Naive thymus-derived CD4-positive, alpha-beta T cell (primary cell): ENCODE measurements at places on chromosomes 2 and 18. TPM values are rescaled to one million over a fixed set of nuclear protein-coding genes. Genes with fewer than 3 reads are reported as not detected.

HOXD12 gene
- not detected for total RNA-seq

DNA sequence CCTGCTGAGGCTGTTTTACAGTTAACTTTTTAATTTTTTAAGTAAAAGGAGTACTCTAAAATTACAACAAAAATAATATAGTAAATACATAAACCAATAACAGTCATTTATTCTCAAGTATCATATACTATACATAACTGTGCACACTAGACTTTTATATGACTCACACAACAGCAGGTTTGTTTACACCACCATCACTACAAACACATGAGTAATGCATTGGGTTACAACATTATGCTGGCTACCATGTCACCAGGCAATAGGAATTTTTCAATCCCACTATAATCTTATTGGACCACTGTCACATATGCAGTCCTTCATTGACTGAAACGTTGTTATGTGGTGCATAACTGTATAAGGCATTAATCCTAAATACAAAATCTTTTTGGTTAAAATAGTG, 42.5 kb downstream of the RASGRP3 start:
- no peak for DNase-seq

DNA sequence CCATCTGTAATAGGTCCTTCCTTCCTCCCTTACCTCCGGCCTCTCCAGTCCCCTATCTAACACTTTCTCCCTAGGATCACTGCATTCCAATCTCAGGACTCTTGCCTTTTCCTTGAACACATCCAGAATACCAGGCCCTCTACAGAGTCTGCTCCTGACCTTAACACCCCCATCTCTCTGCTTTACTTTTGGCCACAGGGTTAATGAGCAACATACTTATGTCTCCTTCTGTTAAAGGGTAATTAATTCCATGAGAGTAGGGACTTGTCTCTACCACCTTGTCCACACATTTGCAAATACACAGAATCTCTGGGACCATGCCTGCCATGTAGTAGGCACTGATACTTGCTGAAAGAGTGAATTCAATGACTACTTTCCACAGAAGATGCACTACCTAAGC, 94.9 kb downstream of the COBLL1 start:
- DNase-seq = no peak

SLC23A3 gene
- total RNA-seq = 5.2 TPM

DNA sequence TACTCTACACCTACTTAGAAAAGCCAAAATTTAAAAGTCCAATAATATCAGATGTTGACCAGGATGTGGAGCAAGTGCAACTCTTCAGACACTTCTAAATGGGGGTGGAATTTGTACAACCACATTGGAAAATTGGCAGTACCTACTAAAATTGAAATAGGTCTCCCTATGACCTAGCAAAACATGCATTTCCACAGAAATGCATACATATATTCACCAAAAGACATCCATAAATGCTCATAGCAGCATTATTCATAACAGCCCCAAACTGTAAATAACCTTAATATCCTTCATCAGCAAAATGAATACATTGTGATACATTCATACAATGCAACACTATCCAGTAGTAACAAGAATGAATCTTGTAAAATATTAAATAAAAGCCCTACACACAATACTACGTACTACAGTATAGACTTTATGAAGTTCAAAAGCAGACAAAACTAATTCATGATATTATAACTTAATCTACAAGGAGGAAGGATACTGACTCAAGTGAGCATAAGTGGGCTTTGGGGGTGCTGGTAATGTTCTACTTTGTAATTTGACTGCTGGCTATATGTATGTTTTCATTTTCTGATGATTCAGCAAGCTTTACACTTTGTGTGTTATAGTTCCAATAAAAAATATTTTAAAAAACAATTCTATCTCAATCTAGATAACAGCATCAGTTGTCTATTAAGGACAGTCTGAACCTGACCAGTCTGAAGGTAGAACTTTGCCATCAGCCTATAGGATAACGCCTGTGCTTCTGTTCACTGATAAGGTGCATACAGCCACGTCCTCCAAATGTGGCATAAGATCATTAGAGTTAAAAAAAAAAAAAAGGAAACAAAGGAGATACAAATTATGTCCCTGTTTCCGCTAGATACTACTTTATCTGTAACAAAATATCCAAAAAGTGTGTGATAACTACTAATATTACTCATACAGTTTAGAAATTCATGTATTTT, 6.6 kb upstream of the TNFRSF11A start:
- no peak for DNase-seq

GRCh38 chr18:42707080-42707479, 408.4 kb downstream of the RIT2 start:
- no peak for DNase-seq

GATA6 gene
- not detected for total RNA-seq

DNA sequence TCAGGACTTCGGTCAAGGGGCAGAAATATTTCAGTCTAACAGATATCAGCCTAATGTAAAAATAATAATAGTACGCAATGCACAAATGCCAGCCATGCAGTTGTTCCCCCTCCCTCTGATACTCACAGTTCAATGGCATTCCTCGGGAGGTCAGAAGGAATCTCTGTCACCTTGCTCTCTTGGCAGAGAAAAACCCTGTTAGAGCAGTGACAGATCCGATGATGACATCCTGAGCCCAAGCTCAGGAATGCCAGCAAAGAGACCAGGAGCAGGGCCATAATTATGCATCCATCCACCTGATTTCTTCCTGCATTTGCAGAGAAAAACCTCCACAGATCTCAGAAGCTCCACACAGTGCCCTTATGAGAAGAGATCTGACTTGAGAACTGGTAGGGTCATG, at the start of gene FSHR:
Gene FSHR (minus strand): TSS at position 376 of the 400 bp plus-strand sequence. CDS start 98 bp downstream, at position 278.
- DNase-seq = no peak

ABCG5 gene
- not detected for total RNA-seq

- no peak for DNase-seq
Observed at GRCh38 chr2:217538719-217539118, 464.1 kb downstream of the TNS1 start.

TMEM247 gene
- total RNA-seq = not detected

- no peak for DNase-seq
Observed at GRCh38 chr2:213221957-213222356, 62.3 kb upstream of the SPAG16 start.

DNA sequence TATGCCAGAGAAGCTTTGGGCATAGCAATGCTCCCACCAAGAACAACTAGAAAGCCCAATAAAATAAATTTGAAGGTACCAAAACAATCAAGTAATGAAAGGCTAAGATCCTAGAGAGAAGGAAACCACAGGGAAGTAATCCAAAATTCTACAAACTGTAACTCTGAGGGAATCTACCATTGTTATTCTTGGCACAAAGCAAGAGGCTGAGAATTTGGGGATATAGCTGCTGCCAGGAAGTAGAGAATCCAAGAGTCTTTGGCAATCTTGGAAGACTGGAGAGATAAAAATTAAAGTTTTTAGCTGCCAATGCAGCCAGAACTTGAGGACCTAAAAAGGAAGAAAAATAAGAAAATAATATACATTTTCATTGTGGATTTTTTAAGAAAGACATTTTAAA, 68.5 kb downstream of the PIGN start:
- DNase-seq = no peak

GRCh38 chr18:13809043-13809430, 14.9 kb upstream of the MC5R start:
- DNase-seq = no peak

SLC16A14 gene
- 0.46 and 1.1 TPM in 2 replicates for total RNA-seq

DNA sequence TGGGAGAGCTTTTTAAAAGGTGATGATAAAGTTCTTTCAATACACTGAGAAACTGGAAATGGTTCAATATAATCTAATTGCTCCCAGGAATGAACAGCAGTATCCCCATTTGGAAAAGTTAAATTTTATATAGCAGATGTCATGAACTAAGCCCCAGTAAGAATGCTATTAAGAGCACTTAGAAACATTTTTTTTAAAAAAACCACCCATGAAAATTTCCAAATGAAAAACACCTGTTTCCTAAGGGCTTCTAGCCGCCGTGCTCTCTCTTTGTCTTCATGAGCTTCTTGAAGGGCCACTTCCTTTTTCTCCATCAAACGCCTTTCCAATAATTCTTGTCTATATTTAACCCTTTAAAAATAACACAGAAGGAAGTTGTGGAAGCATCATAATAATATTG, 77.0 kb downstream of the UPP2 start:
- DNase-seq = no peak

PCARE gene
- not detected for total RNA-seq

EDAR gene
- total RNA-seq = 21.6 TPM

AP1S3 gene
- total RNA-seq = 0.54 TPM

DNA sequence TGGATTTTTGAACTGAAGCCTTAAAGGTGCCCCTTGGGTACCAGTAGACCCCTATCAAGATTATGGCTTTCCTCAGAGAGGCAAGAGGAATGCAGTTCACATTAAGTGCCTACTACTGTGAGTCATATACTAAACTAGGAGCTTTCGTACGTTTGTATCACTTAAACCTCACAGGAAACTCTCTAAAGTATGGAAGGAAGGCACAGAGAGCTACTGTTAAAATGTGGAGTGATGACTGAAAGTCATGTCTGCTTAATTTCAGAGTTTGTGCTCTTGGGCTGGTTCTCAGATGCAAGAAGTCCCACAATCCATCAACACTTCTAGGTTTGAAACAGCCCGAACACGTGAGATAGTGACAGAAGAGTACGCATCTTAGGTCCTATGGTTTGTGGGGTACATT, 4.7 kb downstream of the PLCL1 start:
- no peak for DNase-seq

TUBB8B gene
- total RNA-seq = not detected

- no peak for DNase-seq
Observed at GRCh38 chr2:55148269-55148668, 83.8 kb downstream of the CLHC1 start.

GRCh38 chr2:57598551-57598950, 448.1 kb upstream of the VRK2 start:
- no peak for DNase-seq

DNA sequence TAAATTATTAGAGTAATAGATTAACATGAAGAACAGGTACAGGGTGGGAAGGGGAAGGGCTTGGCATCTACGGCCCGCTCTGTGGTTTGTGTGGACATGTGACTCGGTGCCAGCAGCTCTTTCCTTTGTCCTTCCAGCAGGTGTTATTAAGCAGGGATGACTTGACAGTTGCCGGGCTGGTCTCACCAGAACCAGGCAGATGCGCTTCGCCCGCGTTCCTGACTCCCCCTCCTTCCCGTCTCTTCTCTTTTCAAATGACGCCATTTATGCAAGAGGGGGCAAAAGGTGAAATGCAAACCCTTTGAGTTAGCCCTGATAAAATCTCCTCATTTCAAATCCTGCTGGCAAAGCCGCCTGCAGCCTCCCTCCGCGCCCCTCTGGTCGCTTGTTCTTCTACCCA, 38.9 kb upstream of the MGAT4A start:
- DNase-seq = peak; percentile 46
